ENCODE measurements at places on chromosomes 6 and 20.

DNA sequence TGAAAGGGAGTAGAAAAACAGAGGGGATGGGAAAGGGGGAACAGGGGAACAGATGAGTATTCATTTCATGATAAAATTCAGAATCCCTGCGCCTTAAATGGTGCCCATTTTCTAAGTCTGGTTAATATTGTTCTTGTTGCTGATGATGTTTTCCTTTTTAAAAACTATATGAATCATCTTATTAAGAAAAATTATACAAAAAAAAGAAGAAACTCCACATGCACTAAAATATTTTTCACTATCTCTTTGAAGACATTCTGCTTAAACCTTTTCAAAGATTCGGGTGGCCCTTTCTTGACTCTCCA lies 1.1 kb upstream of the TFAP2B start:
- DNase-seq = no peak

GRCh38 chr6:44211284-44211683 lies 5.4 kb upstream of the MYMX start:
- no peak for DNase-seq

DNA sequence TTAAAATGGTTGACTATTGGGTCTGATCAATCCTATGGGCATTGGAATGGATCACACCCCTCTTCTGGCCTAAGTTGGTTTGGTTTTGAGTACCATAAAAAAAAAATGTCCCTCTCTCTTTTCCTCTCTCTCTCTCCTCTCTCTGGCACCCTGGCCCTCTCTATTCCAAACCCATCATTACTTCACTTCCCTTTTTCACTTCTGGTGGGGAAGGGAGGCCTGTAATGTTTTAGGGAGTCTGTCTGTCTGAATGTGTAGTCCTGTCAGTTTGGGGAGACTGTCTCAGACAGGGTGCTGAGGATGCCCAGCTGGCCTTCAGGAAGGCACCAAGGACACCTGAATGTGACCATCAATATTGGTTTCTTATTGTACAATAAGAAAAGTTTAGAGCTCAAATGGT lies 165.8 kb downstream of the CD24 start:
- DNase-seq = no peak

DNA sequence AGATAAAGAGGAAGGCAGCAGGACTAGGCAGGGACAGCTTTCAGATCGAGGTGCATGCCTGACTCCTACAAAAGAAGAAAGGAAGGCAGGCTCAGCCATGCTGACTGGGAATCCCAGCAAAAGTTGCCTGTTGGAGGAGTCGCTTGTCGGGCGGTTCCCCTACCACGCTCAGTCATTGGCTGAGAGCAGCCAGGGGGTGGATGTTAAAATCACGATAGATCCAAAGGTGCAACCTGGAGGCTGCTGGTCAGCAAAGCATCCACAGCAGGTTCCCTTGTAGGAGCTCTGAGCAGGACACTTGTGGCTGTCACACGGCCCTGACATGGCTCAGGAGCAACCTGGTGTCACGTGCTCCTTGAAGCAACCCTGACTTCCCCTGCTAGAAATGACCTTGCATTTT lies 74.6 kb downstream of the ISM1 start:
- no peak for DNase-seq

DNA sequence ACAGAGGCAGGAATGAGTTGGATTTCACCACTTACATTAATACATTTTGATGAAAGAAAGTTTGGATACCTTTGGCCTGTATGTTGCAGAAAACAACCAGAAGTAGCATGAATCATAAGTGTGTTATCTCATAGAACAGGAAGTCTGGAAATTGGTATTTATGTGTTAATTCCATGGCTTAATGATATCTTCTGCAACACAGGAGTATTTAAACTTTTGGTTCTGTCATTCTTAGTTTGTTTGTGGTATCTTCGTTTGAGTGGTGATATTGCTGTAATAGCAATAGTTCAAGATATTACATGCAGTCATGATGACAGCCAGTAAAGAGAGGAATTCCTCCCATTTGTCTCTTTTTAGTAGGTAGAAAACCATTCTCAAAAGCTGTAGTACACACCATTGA lies 177.3 kb downstream of the CDKAL1 start:
- no peak for DNase-seq

GRCh38 chr6:156658186-156658965 lies 118.8 kb upstream of the ARID1B start:
- no peak for DNase-seq

DNA sequence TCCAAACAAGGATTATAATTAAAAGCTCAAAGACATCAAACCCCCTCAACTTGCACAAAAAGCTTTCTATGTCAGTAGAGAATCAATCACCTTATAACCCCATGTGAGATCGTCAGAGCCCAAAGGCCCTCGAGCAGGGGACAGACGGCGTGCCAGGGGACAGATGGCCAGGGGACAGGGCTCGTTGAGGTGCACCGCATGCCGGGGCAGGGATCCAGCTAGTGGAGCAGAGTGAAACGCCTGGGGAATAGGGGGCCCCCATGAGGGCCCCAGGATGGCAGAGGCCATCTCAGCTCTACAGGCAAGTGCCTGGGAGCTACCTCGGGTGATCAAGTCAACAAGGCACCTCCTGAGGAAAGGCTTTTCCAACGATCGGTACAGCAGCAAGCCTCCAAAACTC lies 28.6 kb downstream of the DIDO1 start:
- no peak for DNase-seq

DNA sequence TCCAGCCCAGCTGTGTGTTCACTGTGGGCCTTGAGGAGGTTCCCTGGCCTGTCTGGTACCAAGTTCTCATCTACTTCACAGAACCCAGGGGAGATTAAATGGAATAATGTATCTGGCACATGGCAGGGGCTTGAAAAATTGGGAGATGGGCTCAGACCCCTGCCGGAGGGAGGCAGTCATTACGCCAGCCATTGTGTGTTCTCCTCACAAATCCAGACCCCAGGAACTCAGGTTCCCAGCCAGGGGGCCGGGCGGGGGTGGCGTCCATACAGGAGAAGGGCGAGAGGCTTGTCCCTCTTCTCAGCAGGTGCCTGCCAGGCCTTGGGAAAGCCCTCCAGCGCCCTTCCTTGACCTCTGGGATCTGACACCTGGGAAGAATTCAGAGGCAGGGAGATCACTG lies 8.1 kb downstream of the NOL4L start:
- no peak for DNase-seq

- no peak for DNase-seq
Measured at GRCh38 chr6:72683797-72684196, 61.9 kb downstream of the KCNQ5 start.

- DNase-seq = no peak
Measured at GRCh38 chr20:3658716-3659491, 4.3 kb downstream of the GFRA4 start.

- no peak for DNase-seq
Measured at GRCh38 chr6:79239536-79240168, 5.2 kb upstream of the HMGN3 start.

- DNase-seq = no peak
Measured at GRCh38 chr20:52056203-52057062, 135.1 kb downstream of the ZFP64 start.

- DNase-seq = no peak
Measured at GRCh38 chr6:54060286-54060685, 51.0 kb upstream of the MLIP start.

GRCh38 chr20:41879123-41879522 lies 260.9 kb upstream of the CHD6 start:
- DNase-seq = no peak

GRCh38 chr20:53299831-53300230 lies 293.8 kb downstream of the ZNF217 start:
- no peak for DNase-seq

- DNase-seq = no peak
Measured at GRCh38 chr6:51200676-51201075, 382.0 kb downstream of the TFAP2B start.

- no peak for DNase-seq
Measured at GRCh38 chr20:62874964-62875344, 13.3 kb upstream of the TCFL5 start.

- DNase-seq = no peak
Measured at GRCh38 chr6:137046871-137047412, 2.2 kb upstream of the IL20RA start.

- no peak for DNase-seq
Measured at GRCh38 chr20:36043441-36043840, 75.1 kb downstream of the CNBD2 start.

GRCh38 chr20:57000441-57000968 lies 265.9 kb downstream of the BMP7 start:
- DNase-seq = no peak

DNA sequence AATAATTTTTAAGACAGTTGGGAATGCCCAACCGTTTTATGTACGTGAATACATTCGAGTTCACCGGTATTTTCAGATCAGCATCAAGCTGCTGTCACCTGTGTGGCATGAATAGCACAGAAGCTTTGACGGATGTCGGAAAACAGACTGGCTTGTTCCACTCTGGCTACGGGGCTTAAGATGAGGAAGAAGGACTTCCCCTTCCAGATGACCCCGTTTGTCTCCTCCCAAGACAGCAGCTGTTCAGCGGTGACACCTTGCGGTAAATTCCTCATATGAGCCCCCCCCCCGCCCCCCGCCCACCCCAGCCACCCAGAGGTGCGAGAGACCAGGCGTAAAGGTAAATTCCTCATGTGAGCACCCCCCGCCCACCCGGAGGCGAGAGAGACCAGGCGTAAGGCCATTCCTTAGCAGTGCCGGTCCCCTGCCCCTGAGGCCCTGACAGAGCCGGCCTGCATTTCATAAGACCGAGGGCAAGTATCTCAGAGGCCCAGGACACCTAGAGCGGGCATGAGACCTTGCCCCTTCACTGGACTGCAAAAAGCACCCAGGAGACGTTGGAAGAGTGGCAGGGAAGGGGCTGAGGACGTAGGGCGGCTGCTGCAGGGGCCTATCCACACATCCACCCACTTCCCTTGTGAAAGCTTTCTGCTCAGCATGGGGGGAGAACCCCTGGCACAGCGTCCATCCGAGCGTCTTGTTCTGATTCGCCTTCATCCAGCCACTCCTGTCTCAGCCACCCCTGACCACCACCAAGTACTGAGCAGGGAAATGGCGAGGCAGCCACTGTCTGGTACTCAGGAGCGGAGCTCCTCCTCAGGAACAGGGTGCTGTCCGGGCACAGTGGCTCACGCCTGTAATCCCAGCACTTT lies 7.3 kb upstream of the PCMTD2 start:
- no peak for DNase-seq

- DNase-seq = no peak
Measured at GRCh38 chr6:53033764-53034163, 31.4 kb upstream of the FBXO9 start.

- no peak for DNase-seq
Measured at GRCh38 chr20:53104884-53105283, 132.7 kb downstream of the TSHZ2 start.

GRCh38 chr6:92647630-92648029 lies 771.7 kb downstream of the EPHA7 start:
- no peak for DNase-seq

DNA sequence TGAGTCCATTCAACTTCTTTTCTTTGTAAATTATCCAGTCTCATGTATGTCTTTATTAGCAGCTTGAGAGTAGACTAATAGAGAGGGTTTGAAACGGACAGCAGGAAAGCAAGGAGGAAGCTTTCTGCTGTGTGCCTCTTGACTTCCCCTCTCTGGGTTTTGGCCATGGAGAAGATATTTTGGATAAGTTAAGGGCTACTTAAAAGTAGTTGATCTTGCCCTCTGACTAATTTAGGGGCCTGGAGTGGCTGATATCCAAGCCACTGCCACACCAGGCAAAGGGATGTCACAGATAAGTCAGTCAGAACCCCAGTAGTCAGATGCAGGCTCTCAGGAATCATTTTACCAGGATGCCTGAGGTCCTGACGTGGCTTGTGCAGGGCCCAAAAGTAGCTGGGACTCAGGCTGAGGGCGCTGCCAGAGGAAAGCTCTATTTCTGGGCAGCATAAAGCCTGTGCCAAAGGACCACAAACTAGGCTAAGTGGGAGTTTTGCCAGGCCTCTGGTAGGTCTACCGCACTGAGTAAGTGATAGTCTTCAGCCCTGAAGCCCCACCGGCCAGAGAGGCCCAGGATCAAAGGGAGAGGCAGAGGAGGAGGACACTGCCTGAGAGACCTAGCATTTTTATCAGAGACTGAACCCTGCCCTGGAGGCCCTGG lies 41.6 kb upstream of the IYD start:
- no peak for DNase-seq

- DNase-seq = no peak
Measured at GRCh38 chr6:138631566-138631965, 132.3 kb upstream of the NHSL1 start.

DNA sequence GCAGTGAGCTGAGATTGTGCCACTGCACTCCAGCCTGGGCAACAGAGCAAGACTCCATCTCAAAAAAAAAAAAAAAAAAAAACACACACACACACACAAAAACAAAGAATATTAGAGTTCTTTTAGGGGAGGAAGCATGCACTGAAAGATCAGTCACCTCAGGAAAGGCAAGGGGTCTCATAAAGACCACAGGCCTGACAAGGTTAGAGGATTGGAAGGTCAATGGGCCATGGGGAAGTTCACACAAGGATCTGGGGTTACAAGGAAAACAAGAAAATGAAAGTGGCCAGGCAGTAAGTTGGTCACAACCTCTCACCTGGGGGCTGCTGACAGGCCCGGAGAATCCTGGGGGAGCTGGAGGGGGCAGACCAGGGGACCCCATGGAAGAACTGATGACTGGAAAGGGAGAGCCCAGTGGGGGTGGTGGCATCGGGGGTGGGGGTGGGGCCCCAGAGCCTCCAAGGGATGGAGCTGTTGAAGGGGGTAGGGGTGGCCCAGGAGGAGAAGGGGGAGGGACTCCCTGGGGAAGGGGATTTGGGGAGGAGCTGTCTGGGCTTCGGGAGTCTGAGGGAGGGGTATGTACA lies 1.5 kb downstream of the RXRB start:
- DNase-seq = no peak

GRCh38 chr6:72382602-72383529 lies 239.0 kb upstream of the KCNQ5 start:
- no peak for DNase-seq

DNA sequence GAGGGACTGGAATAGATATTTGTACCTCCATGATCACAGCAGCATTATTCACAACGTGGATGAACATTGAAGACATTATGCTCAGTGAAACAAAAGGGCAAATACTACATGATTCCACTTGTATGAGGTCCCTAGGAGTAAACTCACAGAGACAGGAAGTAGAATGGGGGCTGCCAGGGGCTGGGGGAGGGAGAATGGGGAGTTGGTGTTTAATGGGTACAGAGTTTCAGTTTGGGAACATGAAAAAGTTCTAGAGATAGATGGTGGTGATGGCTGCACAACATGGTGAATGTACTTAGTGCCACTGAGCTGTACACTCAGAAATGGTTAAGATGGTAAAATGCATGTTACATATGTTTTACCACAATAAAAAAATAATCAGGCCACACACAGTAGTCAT lies 164.3 kb upstream of the RREB1 start:
- no peak for DNase-seq

- DNase-seq = no peak
Measured at GRCh38 chr6:42217157-42217518, 523 bp downstream of the MRPS10 start.

DNA sequence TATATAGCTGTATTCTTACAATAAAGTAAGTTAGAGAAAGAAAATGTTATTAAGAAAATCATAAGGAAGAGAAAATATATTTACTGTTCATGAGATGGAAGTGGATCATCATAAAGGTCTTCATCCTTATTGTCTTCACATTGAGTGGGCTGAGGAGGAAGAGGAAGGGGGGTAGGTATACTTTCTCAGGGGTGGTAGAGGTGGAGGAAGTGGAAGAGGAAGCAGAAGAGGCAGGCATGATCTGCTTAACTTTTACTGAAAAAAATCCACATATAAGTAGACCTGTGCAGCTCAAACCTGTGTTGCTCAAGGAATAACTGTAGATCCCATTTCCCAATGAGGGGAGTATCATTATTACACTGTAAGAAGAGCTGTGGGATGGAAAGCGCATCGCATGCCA lies 714.2 kb downstream of the KIF16B start:
- DNase-seq = no peak

Data from activated CD4-positive, alpha-beta T cell treated with anti-CD3 and anti-CD28 coated beads for 24 hours (primary cell).